ENCODE measurements at places on chromosomes 16 and 17.

- no peak for DNase-seq
Observed at GRCh38 chr17:5592382-5592781, 8.1 kb upstream of the NLRP1 start.

- no peak for DNase-seq
Observed at GRCh38 chr17:42623732-42624596, 14.5 kb downstream of the TUBG1 start.

DNA sequence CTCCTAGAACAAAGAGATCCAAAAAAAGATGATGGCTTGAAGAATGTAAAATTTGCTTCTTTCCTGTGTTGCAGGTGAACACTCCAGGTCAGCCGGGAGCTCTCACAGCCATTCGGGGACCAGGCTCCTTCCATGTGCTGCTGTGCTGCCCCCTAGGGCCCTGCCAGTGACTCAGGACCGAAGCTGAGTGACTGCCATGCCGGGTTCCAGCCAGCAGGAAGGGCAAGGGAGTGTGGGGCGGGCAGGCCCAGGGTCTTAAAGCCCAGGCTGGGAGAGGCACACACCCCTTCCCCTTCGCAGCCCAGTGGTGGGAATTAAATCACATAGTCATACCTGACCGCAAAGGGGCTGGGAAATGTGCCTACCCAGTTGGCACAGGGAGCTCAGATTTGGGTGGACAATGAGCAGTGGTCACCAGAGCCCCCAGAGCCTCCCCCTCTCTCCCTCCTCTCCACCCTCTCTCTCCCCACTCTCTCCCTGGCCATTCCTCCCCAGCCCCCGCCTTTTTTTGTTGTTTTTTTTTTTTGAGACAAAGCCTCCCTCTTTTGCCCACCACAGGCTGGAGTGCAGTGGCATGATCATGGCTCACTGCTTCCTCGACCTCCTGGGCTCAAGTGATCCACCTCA, 11.5 kb downstream of the EPOP start:
- DNase-seq = no peak

- no peak for DNase-seq
Observed at GRCh38 chr16:10865991-10866966, 10.7 kb upstream of the CIITA start.

- no peak for DNase-seq
Observed at GRCh38 chr17:42310787-42311215, 22.5 kb downstream of the STAT5A start.

DNA sequence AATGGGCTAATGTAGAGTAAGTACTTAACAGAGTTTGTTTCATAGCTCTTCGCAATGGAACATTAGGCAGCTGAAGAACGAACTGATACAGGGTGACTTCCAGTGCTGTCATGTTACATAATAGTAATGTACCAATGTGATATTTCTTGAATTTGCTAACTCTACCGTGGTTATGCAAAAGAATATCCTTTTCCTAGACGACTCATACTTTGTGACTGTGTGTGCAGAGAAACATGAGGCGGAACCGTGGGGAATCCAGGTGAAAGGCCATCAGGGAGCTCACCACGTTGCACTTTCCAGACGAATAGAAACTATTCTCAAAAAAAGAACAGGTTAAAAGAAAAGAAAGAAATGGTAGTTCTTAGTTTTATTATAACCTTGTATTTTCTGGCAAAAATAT, 13.2 kb downstream of the NOB1 start:
- DNase-seq = no peak

DNA sequence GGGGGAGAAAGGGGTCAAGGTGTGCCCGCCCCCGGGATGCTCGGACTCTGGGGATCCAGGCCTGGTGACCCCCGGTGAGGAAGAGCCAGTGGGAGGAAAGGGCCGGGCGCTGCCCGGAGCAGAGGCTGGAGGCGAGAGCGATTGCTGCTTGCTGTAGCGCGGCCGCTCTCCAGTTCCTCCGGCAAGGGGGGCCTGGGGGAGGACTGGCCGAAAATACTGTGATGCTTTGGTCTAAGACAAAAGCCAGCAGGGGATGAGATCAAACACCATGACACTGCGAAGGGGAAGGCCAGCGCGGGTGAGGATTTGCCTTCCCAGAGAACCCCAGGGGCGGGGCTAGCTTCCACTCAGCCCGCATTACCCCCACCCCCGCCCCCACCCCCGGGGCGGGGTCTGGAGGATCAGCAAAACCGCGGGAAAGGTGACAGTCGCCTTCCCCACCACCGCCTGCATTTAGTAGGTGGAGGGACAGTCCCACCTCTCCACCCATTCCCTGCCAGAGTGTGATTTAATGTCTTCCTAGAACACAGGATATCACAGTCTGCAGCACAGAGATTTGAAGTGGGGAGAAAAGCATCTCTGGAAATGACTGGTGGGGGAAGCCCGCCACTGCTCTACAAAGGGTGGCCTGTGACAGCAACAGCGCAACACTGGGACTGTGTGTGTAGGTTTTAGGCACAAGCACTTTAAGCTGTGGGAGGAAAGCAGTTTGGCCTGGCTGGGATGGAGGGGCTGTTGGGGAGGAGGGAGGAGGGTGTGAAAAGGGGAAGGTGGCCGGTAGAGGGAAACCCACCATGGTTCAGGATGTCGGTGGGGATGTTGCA, 25.7 kb downstream of the MRC2 start:
- no peak for DNase-seq

DNA sequence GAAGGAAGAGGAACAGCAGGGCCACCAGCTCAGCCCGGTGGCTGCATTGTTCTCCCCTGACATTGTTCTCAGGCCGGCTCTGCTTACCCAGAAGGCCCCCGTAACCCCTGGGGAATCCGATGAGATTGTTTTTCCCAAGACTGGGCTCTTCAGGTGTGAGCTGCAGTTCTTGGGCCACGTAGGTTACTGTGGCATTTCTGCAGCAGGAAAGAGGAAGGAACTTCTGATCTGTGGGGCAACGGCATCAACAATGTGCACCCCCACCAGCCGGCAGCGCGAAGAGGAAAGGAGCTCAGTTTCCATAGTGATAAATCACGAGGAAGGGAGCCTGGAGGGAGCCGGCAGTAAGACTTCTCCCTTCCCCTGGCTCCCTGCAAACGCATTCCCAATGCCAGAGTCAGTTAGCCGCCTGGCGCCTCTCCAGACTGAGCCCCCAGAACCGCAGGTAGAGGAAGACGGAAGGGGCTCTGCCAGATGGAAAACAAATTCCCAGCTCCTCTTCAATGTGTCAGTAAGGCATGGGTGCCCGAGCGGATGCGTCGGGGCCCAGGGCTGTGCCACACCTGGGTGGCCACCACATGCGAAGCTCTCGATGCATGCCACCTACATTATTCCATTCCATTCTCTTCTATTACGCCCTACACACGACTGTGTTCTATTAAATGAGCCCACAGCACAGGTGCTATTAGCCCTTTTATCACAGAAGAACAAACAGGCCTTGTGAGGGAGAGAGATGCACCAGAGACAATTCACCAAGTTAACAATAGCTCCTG, 21.5 kb upstream of the PECAM1 start:
- no peak for DNase-seq

DNA sequence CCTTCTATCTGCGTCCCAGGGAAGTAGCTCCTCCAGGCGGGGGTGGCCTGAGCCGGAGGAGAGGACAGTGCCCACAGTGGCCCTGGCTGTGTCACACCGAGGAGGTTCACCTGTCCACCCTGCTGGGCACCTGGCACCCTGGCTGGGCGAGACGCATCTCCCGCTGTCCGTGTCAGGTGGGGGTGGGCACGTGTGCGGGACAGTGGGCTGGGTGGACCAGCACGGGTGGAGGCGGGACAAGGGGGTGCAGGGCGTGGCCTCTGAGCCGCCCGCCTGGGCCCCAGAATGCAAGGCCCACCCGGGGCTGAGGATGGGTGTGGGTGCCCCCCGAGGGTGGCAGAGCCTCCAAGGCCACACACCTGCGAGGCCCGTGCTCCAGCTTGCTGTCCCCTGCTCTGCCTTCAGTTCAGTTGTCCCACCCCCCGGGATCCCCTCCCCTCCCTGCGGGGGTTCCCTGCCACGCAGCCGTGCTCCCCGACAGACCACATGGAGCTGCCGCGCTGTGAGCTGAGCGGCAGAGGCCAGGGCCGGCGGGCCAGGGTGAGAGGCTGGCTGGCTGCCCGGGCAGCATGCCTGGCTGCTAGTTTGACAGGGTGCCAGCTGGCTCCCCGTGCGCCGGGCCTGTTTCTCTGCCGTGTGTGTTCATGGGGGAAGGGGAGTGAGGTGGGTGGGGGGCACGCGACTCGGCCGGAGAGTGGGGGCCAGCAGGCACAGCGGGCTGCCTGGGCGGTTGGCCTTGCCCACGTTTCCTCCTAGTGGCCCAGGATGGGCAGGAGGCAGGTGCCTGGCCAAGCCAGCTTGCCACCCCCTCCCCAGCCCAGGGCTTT, 33.9 kb downstream of the BAHCC1 start:
- DNase-seq = no peak

- DNase-seq = peak; percentile 66
Observed at GRCh38 chr16:75305364-75306098, 54.1 kb upstream of the BCAR1 start.

DNA sequence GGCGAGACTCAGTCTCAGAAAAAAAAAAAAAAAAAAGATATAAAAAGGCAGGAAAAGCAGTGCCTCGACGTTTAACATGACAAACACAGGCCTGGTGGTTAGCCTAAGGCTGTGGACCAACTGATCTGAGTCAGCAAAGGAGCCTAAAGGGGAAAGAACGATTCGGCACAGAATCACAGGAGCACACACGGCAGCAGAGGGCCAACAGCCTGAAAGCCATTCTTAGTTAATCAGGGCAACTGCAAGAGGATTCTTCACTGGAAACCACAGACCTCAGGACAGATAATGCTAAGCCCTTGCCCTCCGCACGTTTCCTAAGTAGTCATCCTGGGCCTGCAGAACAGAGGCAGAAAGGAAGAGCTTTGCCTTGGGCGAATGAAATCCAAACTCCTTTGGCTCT, 14.7 kb downstream of the TMEM11 start:
- no peak for DNase-seq

DNA sequence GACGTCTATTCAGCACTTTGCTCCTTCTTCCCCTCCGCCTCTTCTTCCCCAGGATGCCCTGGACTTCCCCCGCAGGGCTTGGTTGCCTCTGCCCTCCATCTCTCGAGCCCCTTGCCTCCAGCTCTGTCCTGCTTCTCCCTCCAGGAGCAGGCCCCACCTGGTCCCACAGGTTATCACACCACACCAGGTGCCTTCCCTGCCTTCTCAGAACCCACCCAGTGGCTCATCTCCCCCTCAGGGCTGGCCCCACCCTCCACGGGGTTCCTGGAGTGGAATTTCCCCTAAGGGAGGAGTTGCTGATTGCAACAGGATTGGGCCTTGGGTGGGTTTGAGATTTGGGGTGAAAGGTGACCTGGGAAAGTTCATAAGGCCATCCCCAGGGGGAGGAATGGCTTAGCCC, 49.0 kb upstream of the TAC4 start:
- DNase-seq = no peak

DNA sequence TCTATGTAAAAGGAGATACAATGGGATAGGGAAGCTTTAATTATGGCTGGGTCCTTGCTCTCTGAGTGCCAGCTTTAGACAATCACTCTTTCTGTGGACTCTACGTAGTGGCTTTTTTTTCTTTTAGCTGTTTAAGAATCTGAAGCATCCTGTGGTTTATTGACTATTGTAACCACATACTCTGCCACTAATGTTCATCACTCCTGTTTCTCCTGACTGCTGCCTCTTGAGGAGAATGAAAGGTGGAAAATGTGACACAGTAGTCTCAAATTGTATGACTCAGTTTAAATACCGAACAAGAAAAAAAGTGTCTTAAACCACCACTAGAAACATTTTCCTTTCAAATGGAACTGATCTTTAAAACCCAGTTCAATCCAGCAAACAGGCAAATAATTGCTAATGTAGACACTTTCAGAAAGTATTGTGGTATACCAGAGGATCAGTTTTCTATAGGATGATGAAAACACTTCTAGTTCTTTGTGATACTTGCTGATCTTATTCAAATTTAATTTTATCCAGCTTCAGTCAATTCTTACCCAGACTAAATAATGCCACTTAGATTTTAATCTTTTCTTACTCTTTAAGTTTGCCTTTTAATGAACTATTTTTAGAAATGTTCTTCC, 302.7 kb upstream of the PMFBP1 start:
- no peak for DNase-seq

GRCh38 chr16:75087375-75087979, 29.1 kb downstream of the LDHD start:
- DNase-seq = no peak

DNA sequence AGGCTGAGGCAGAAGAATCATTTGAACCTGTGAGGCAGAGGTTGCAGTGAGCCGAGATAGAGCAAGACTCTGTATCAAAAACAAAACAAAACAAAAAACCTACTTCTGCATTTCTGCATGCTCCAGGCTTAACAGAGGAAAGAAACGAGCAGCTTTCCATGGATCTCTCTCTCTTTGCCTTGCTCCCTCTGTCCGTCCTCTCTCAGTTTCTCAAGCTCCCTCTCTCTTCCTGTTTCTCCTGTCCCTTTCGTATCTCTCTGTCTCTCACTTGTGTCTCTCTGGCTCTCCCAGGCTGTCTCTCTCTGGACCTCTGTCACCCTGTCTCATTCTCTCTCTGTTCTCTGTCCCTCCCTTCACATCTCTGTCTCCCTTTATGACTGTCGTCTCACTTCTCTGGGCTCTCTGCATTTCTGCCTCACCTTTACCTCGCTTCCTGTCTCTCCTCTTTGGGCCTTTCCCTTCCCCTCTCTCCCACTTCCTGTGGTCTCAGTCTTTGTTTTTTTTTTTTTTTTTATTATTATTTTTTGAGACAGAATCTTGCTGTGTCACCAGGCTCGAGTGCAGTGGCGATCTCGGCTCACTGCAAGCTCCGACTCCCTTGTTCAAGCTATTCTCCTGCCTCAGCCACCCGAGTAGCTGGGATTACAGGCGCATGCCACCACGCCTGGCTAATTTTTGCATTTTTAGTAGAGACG, 4.1 kb upstream of the PITPNA start:
- DNase-seq = no peak

DNA sequence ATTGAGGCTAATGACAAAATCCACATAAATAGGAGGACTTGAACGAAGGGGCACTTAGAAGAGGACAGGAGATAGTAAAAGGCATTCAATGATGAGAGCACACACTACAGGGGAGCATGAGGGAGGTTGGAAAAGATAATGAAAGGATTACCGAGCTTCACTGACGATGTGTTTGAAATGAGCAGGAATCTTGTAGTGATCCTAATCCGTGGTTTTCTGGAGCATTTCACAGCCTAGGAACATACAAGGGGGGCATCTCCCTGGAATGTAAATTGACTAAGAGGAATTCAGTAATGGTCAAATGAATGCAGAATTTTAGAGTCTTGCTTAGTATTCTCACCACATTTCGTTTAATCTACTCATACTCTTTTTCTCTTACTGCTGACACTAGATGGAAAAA, 5.2 kb downstream of the ATMIN start:
- DNase-seq = no peak

GRCh38 chr17:33021731-33022408, 30.2 kb downstream of the SPACA3 start:
- no peak for DNase-seq

All from SK-N-MC (cell line).